Thymus (tissue), 14 donors: ENCODE measurements at places on chromosomes 3 and 15. TPM values are rescaled to one million over a fixed set of nuclear protein-coding genes. Genes with fewer than 3 reads are reported as not detected.

- no peak overlapping the region for H3K27ac ChIP-seq
- DNase-seq = no peak
- no peaks in the 10 kb centered on the region for H3K36me3 ChIP-seq
- no peaks in the 10 kb centered on the region for H3K4me1 ChIP-seq
Measured at GRCh38 chr3:180295811-180296210, 259.1 kb upstream of the PEX5L start.

The CSPG4 gene
- 1.5 TPM for total RNA-seq

The NOX5 gene
- 0.19 TPM for total RNA-seq

The PGBD4 gene
- 1.4 TPM for total RNA-seq
